ENCODE measurements at places on chromosomes 16 and 17. TPM values are rescaled to one million over a fixed set of nuclear protein-coding genes. Genes with fewer than 3 reads are reported as not detected.

- no peak for DNase-seq
Observed at GRCh38 chr17:58630883-58631522, 60.8 kb downstream of the TEX14 start.

DNA sequence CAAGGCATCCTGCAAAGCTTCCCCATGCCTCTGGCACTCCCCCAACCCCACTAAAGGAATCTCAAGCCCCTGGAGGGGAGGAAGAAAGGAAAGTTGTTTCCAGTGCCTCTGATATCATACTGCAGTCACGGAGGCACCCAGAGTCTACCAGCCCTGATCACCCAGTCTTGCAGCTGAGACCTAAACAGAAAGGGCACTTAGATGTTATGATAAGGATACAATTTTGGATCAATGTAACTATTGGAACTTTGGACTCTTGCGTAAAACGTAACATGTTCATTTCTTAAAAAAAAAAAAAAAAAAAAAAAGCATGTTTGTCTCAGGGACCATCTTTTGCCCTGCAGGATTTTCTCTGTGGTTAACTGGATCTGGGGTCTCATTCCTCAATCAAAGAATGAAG is 52.4 kb upstream of the COX10 start:
- DNase-seq, result no peak

DNA sequence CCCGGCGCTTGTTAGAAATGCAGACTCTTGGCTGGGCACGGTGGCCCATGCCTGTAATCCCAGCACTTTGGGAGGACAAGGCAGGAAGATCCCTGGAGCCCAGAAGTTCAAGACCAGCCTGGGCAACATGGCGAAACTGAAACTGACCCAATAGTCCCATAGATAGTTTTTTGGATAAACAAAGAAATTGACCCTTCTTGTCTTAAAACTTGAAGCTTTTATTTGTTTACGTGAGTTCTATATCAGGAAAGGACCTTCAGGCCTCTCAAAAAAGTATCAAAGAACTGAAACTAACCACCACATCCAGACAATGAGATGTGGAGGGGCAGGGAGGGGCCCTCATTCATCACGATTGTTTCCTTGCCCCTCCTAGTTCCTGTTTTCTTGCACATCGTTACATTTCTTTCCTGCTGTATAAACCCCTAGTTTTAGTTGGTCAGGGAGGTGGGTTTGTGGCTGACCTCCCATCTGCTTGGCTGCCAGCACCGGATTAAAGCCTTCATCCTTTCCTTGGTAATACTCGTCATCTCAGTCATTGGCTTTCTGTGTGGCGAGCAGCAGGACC is 29.9 kb upstream of the PRM1 start:
- peak; percentile 92 for DNase-seq

DNA sequence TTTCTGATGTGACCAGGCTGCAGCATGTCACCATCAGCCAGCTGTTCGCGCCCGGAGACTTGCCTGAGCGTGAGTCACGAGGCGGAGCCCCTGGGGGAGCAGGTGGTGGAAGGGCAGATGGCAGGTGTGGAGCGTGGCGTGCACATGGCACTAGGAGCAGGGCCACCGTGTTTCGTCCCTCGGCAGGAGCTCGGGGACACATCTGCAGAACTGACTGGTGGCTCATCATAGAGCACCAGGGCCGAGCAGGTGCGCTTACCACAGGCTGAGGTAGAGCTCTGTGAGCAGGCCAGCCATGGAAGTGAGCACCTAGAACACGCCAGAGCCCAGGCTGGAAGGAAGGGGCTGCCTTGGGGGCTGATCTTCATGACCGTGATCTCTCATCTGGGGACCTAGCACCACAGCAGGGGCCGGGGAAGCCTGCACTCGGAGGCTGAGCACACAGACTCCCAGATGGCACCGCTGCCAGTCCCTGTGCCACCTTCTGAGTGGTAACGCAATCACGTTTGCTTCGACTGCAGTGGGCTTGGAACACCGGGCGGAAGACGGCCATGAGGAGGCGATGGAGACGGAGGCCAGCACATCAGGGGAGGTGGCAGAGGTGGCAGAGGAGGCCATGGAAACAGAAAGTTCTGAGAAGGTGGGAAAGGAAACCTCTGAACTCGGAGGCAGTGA is 61.8 kb upstream of the ENDOV start:
- no peak for DNase-seq

- no peak for DNase-seq
Observed at GRCh38 chr16:140175-140857, 1.8 kb upstream of the NPRL3 start.

DNA sequence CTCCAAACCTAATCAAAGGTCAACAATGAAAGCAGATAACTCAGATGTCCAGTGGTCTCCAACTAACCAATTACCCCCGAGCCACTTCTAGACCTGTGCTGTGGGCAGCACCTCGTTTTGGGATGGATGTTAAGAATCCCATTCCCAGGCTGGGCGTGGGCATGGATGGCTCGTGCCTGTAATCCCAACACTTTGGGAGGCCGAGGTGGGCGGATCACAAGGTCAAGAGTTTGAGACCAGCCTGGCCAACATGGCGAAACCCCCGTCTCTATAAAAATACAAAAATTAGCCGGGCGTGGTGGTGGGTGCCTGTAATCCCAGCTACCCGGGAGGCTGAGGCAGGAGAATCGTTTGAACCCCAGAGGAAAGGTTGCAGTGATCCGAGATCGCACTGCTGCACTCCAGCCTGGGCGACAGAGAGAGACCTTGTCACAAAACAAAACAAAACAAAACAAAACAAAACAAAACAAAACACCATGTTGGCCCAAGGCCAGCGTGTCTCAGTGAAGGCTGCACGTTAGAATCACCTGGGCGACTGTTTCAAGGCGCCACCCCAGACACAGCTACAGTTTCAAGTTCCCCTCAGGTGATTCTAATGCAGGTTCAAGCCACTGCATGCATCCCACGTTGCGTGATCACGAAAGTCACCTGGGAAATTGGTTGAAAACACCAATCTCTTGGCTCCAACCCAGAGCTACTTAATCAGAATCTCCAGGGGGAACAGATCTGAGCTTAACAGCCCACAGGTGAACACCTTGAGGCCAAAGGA is 21.3 kb downstream of the COX4I1 start:
- no peak for DNase-seq

PYDC1 gene
- polyA plus RNA-seq, result not detected

HOXB2 gene
- polyA plus RNA-seq, result 4.1 TPM

DNA sequence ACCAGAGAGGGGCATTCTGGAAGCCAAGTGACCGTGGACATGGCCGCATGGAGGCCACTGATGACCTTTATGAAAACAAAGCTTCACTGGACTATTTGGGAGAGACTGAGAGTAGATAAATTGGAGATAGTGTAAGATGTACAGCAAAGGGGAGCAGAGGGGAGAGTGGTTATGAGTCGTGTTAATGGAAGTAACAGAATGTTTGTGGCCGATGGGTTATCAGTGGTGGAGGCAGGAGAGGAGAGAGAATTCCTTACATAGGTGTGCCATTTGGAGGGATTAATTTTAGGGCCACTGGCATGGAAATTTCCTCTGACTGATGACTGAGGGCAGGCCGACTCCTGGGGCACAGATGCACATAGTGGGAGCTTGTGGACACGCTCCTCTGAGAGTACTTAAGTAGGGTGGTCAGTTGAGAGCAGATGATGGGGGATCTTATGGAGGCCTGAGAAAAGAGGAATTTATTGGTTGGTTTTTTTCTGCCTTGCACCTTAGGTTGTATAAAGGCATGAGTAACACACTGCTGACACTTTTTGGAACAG is 19.2 kb downstream of the PRPSAP2 start:
- DNase-seq, result no peak
